ENCODE measurements at places on chromosomes 12 and 14.
A peak's percentile ranks its signal among the peaks of the same experiment; 100 is the strongest.

DNA sequence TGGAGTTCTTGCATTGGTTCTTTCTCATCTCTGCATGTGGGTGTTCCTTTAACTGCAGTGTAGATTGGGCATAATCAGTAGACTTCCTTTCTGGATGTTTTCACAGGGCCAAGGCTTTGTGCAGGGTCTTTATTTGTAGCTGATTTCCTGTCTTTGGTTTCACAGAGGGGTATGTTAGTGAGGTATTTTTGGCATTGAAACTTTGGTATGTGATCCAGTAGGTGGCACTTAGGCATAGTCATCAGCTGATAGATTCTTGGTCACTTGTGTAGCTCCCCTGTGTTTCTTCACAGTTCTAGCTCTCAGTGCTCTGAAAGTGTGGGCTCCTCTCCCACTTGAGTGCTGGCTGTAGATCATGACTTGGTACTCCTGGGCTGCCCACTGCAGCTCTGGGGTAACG is 52.7 kb upstream of the LMO3 start:
- DNase-seq: no peak

DNA sequence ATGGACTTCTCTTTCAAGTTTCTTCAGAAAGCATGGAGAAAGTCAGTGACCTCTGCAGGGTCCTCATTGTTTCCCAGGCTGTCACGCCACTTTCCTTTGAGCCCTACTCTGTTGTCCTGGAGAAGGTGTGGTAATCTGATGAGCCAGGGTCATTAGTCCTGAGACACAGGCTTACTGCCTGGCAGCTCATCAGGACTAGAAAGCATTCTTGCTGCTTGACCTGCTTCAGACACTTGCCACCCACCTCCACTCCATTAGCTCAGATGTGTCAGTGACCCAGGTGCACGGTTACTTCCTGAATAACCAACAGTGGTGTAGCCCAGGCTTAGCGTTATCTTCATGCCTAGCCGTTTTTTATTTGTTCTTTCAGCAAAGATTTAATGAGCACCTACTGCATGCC is 93.9 kb downstream of the FGD4 start:
- no peak for DNase-seq

DNA sequence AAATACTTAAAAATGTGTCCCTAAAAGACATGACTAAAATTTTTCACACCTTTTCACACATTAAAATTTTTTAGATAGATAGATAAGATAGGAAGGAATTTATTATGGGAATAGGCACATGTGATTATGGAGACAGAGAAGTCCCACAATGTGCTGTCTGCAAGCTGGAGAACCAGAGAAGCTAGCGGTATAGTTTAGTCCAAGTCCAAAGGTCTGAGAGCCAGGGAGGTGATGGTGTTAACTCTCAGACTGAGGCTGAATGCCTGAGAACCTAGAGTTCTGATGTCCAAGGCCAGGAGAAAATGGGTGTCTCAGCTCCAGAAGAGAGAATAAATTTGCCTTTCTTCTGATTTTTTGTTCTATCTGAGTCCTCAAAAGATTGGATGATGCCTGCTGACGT is 65.7 kb downstream of the POLR3B start:
- DNase-seq: no peak

DNA sequence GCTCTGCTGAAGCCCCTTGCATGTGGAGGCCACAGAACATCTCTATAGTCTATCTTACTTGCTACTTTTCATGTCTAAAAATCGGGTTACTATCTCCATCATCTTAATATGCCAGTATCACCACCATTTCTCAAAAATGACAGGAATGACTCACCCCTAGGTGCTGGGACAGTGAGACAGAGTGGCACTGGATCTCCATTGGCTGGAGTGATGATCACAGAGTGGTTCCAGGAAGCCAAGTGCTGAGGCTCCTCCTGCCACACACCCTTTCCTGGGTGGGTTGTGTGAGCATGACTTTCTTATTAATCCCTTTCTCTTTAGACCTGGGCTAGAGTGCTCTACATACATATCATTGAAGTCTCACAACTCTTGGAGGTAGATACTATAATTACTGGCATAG is 3.3 kb upstream of the ASCL1 start:
- DNase-seq: no peak

DNA sequence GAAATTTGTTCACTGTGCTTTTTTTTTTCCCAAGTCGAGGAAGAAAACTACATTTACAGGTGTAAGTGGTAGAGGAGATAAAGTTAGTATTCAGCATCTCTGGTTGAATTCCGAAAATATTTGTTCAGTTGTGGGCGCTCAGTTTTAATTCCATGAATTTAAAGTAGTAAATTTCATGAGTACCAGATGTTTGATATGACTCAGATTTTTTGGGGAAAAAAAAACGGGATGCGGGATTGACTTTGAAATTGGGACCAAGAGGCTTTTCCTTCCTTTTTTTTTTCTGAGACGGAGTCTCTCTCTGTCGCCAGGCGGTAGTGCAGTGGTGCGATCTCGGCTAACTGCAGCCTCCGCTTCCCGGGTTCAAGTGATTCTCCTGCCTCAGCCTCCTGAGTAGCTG is 1.6 kb downstream of the TULP3 start:
- no peak for DNase-seq

DNA sequence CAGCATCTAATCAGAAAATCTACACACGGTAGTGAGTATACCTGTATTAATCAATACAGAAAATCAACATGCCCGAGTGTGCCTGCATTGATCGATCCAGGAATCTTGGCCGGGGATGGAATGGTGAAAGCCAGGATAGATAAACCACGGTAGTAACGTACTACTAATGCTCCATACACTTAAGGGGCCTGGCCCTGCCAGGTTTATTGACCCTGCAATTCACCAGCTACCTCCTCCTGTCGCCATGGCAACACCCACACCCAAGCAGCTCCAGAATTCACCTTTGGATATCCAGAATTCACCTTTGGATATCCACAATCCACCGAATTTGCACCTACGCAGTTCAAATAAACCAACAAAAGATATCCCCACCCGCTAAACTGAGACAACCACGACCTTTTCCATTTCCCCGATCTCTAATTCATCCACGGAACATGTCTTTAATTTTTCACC is 14.8 kb upstream of the CALM1 start:
- DNase-seq: no peak

DNA sequence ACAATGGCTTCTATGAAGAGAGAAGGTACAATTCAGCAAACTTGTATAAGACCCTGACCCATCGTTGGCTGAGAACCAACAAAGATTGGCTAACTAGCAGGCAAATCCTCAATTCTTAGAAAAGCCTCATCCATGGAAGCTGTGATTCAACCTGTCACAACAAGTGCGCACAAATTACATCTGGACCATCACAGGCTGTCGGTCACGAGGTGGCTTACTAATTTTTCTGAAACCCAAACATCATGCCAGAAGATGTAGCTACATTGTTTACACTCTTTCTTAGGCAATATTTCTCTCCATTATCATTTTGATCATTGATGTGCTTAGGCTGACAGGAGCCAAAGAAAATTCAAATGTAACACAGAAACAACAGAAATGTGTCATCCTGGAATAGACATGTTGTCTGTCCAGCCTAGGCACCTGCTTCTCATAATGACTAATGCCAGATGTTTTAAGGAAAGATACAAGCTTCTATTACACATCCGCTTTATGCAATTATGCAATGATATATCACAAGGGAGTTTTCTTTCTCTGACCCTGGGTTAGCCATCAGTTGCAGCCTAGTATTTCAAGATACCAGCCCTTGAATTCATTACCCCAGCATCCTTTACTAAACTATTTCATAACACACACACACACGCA is 92.9 kb upstream of the DIO2 start:
- DNase-seq: peak; percentile 39

GRCh38 chr12:79535751-79536150 is 155.0 kb downstream of the PAWR start:
- DNase-seq: no peak

DNA sequence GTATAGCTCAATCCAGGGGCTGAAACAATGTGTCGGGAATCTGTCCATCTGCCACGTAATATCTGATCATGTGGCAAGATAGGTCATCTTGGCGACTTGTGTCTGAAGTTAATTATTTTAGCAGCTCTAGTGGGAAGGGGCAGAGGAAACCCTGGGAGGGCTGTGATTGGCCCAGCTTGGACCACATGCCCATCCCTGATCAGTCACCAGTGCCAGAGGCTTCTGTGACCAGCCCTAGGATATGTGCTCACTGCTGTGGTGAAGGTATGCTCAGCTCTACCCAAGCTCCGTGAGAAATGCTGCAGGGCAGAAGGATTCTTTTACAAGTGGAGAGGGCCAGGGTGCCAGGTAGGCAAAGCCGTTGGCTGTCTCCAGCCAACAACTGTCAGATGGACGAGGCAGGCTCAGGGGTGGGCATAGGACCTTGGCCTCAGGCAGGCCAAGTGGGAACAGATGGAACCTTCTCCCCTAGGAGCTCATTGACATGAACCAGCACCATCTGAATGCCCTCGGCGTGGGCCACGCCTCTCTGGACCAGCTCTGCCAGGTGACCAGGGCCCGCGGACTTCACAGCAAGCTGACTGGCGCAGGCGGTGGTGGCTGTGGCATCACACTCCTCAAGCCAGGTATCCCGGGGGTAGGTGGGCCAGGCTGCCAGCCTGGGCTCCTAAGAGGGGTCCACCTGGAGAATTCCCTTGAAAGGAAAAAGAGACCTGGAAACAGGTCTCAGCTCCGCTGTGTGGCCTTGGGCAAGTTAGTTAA is 21.1 kb downstream of the MVK start:
- no peak for DNase-seq

DNA sequence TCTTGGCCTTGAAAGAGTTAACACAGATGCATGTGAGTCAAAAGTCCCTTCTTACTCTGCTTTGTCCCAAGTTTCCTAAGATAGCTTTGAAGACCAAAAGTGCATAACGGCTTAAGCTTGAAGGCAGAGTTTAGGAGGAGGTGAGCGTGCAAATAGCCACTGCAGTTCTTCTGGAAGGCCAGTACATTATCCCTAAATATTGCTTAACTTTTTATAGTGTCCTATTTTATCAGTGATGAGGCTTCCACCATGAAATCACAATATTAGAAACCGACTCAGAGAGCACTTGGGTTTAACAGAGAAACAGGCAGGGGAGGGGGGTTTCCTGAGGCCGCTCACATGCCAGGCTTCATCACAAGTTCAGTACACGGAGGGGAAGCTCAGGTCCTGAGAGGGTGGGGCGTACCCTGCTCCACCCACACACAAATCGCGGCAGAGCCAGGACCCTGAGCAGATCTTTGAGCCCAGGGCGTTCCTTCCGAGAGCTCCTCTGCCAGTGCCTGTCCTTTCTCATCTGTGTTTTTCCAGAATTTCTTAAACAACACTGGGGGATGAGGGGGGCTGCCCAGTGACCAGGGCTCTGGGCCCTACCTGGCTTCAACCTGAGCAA is 26.8 kb upstream of the BDKRB2 start:
- no peak for DNase-seq

GRCh38 chr12:47362126-47362705 is 282.5 kb upstream of the AMIGO2 start:
- no peak for DNase-seq

GRCh38 chr12:92553389-92553788 is 149.4 kb upstream of the PLEKHG7 start:
- no peak for DNase-seq

DNA sequence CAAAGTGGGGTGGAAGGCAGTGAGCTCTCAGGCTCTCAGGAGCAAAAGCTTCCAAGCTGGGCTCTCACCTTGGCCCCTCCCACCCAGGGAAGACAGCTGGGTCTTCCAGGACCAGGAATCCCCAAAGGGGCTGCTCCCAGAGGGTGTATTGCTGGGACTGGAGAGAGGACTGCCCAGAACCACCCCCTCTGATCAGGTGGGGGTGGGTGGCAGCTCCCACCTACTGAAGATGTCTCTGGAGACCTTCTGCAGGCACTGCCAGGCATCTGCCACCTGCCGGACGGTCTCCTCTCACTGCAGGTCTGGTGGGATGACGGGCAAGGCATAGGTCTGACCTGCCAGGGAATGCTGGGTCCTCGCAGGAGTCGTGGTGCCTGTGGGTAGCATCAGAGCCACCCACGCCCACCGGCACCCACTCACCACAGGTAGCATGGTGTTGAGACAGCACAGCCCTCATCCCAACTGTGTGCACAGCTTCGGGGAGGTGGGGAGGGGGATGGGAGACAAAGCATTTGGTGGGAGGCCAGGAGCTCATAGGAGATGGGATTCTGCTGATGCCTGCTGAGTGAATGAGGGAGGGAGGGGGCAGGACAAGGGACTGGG is 103.2 kb downstream of the SINHCAF start:
- DNase-seq: no peak

GRCh38 chr14:64721391-64721791 is 17.2 kb downstream of the PLEKHG3 start:
- peak; percentile 86 for DNase-seq

DNA sequence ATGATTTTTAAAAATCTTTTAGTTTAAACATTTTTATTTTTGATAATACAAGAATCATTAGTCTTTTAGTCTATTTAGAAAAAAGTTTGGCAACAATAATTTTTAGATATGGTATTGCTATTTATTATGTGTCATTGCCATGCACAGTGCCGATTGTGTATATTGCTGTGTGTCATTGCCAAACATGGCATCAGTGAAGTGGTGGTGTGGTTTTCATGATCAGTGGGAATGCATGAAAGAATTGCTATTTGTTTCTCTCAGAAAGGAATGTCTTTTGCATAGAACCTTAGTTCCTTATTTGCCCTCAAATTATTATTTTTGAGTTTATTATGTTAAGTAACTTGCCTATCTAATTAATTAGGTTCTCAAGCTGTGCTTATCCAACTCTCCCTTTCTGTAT is 397.5 kb upstream of the PDE3A start:
- DNase-seq: no peak

- no peak for DNase-seq
Measured at GRCh38 chr14:85182282-85182681, 347.7 kb upstream of the FLRT2 start.

DNA sequence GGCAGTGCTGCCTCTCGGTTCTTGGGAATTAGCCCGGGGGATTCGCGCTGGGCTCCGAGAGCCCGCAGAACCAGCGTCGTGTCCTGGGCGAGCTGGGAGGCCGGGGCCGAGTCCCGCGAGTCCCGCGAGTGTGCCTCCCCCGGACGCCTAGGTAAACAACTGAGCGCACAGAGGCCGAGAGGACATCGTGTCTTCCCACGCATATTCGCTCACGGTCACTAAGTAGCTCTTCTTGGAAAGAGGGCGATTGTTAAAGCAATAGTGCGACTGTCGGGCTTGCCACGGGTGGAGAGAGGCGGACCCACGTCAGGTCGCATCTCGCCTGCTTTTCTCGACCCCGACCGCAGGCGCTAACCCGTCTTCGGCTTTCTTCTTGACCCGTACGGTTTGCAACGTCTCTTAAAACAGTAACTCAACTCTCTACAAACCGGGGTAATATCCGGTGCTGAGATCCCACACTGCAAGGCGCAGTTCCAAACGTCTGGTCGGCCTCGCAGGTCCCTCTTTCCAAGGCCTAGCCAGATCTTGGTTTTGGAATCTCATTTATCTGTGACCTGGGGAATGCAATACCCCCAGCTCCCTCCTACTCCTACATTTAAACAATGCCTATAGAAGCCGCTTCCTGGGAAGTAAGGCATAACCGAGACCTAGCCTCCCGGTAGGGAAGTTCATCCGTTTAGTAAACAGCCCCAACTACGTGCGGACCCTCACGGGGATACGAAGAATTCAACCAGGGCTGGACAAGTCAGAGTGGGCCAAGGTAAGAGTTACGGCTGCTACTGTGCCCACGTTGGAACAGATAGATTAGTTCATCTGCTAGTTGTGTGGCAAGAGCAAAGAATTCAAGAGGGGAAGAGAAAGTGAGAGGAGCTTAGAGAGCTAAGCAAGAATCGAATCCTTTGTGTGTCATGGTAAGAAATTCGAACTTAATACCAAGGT is 736 bp upstream of the PHLDA1 start:
- DNase-seq: no peak

GRCh38 chr12:103392722-103393121 is 103.0 kb downstream of the C12orf42 start:
- no peak for DNase-seq

GRCh38 chr12:131418121-131418520 is 292.8 kb upstream of the SFSWAP start:
- no peak for DNase-seq

Data from AG09309 (cell line).